ENCODE measurements at places on chromosomes 1 and 21. TPM values are rescaled to one million over a fixed set of nuclear protein-coding genes. Genes with fewer than 3 reads are reported as not detected.

GRCh38 chr1:1250786-1251284 is 4.3 kb upstream of the C1QTNF12 start:
- DNase-seq, result no peak

DNA sequence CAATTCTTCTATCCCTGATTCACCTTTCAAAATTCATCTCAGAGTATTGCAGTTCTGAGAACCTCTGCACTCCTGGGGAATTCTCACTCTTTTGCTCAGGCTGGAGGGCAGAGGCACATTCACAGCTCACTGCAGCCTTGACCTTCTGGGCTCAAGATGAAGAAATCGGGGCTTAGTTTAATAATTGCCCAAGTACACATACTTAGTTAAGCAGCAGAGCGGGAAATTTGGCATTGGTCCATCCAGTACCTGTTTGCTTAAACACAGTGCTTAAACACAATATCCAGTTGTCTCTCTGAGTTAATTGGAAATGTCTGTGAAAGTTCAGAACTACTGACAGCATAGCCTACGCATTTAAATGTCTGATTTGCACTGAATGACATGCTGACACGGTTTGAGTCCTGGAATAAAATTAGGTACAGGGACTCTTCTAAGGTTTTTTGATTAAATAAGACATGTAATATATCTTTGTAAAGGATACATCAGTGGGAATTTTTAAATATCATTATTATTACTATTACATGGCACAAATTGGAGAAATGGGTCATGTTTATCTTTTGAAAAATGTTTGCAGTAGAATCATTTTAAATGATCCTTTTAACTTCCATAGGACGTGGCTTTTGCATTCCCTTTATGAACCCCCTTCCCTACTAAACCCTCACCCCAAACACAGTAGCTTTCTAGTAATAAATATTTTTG is 337.4 kb downstream of the SRGAP2C start:
- DNase-seq, result no peak

The BSND gene
- not detected for total RNA-seq

DNA sequence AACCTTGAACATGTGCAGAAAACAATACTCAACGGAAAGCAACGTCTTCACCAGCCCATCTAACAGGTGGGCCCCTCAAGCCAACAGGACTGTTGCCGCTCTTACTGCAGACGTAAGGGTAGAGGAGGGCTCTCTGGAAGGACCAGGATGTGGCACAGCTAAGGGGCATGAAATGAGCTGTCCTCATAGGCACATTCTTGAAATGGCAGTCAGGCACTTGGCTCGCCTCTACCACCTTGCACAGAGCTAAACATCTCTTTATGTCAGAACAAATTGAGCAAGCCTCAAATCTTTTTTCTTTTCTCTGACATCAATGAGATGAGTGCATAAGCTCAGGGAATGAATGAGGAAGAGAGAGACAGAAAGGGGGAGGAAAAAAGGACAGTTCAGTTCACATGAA is 86.4 kb upstream of the ESRRG start:
- no peak for DNase-seq

GRCh38 chr1:27368869-27369582 is 2.3 kb upstream of the MAP3K6 start:
- no peak for DNase-seq

The TMEM200B gene
- total RNA-seq, result 20.4 TPM

GRCh38 chr1:207218512-207219362 is 102.7 kb upstream of the CD55 start:
- DNase-seq, result no peak

DNA sequence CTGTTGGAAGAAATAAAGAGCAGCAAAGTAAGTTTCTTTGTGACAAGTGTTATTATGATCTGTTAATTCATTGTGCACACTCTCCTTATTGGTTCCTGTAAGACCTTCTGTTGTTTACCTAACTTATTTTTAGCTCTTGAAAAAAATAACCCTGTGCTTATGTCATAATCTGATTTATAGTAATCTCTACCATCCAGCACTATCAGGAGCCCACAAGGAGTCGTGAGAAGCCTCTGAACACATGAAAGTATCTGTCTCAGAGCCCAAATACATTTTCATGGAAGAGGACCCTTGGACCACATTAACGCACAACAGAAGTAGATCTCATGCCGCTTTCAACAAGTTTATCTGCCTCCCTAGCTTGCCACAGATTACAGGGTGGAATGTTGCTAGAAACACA is 45.8 kb downstream of the CENPF start:
- DNase-seq, result no peak
